Heart left ventricle (tissue), 16 donors: ENCODE measurements at places on chromosomes 16 and 17. TPM values are rescaled to one million over a fixed set of nuclear protein-coding genes. Genes with fewer than 3 reads are reported as not detected.

The TAT gene
- total RNA-seq, result not detected

DNA sequence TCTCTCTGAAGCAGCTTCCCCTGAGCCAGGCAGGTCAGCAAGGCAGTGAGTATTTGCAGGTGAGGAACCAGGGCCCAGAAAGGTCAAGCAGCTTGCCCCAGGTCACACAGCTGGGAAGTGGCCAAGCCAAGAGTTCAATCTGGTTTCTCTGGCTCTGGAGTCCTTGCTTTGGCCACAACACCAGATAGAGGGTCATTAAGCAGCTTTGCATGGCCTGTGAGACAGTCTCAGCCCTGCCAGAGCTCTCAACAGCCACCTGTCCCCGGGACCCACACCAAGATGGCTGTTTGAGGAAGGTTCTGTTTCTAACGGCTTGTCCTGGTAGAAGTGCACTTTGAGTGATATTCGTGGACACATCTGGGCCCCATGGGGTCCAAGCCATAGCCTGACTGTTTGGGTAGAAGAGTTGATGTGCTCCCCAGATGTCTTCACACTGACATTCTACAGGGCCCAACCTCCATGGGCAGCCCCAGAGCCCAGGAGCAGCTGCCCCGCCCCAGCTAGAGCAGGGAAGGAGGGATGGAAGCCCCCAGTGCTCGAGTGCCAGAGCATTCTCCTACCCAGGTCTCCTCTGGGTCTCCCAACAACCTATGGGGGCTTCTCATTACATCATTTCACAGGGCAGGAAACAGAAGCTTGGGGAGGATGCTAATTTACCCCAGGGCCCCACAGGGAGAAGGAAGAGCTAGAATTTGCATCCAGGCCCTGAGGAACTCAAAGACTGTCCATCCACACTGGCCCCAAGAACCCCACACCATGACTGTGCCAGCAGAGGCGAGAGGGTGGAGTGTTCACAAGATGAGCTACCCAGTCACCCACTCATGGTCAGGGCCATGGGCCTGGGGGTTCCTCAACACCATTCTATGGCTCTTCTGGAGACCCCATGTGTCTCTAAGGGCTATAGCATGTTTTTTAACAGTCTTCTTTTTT, 107.3 kb upstream of the CDH5 start:
- DNase-seq, result no peak

The SMIM36 gene
- total RNA-seq, result not detected

- DNase-seq, result no peak
Measured at GRCh38 chr17:69961501-69962145, 113.4 kb upstream of the KCNJ16 start.

DNA sequence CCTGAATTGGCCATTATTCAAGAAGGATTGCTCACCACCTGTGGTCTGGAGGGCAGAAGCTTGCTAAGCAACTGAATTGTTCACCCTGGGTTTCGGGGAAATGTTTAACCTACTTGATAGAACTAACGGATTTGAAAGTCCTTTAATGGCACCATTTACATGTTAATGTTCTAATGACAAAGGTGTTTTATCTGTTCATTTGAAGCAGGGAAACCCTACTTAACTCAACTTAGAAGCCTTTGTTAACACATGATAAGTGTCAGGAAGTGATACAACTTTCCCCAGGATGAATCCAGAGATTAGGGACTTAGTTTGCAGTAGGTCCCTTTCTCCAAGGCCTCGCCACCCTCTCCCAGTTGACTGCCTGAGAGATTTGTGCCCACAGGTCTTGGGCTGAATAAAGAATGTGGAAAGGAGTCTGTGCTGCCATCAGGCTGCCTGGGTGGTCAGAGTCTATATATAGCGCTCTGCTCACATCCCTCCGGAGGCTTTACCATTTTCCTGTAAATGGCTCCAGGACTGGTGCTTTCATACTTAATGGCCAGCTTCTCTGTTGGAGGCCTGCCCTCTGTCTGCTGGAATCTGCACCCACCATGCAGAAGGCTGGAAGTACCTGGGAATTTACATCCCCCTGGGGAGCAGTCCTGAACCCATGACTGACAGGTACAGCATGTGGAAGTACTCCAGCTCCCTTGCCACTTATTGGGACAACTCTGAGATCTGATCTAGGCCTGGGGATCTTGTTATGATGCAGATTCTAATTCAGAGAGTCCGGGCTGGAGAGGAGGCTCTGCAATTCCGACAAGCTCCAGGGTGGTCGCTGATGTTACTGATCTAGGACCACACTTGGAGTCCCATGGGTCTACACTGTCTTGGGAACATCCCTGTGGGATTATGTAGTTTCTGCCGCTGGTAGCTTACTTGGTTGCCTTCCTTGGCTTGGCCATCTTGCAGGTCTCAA, 99.9 kb downstream of the ASIC2 start:
- DNase-seq, result no peak

GRCh38 chr17:48012151-48012520, 25.5 kb downstream of the COPZ2 start:
- DNase-seq, result peak; percentile 31

The NOG gene
- 0.12 TPM for total RNA-seq

The VASN gene
- total RNA-seq, result 20.0 TPM
